Kidney (tissue), 22 donors: ENCODE measurements at places on chromosomes 2 and 18.

- H3K27ac ChIP-seq = no peak overlapping the region
- no peak overlapping the region for H3K4me3 ChIP-seq
Observed at GRCh38 chr2:8086796-8087479, 594.9 kb upstream of the ID2 start.

- H3K27ac ChIP-seq = no peak overlapping the region
- no peaks in the 10 kb centered on the region for H3K27me3 ChIP-seq
- no peak overlapping the region for H3K4me3 ChIP-seq
Observed at GRCh38 chr2:158192515-158193443, 91.1 kb downstream of the UPP2 start.

GRCh38 chr18:56747032-56747658 lies 96.0 kb downstream of the WDR7 start:
- H3K27ac ChIP-seq = no peak overlapping the region
- H3K4me1 ChIP-seq = no peaks in the 10 kb centered on the region
- no peaks in the 10 kb centered on the region for H3K36me3 ChIP-seq

- H3K27ac ChIP-seq = no peak overlapping the region
- no peak overlapping the region for H3K4me3 ChIP-seq
- DNase-seq = no peak
- H3K27me3 ChIP-seq = no peaks in the 10 kb centered on the region
Observed at GRCh38 chr18:37900326-37900725, 334.7 kb upstream of the CELF4 start.

DNA sequence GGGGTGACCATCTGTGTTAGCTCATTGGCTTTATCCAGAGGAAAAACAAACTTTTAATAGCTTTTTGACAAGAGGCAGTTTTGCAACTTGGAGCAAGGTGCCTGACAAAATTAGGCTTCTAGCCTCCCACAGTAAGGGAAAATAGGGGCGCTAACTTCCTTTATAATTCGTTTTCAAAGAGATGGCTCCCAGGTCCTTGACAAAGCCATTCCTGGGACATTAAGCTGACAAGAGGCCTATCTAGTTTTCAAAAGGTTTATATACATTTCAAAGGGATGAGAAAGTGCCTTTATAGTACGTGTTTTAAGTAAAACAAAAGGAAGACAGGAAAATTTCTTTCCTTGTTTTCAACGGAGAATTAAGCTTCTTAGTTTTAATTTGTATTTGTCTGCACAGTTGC lies 159.4 kb upstream of the GCFC2 start:
- no peaks in the 10 kb centered on the region for H3K27me3 ChIP-seq
- H3K4me1 ChIP-seq = no peaks in the 10 kb centered on the region
- H3K36me3 ChIP-seq = no peaks in the 10 kb centered on the region
